ENCODE measurements at places on chromosomes 5 and 9.

DNA sequence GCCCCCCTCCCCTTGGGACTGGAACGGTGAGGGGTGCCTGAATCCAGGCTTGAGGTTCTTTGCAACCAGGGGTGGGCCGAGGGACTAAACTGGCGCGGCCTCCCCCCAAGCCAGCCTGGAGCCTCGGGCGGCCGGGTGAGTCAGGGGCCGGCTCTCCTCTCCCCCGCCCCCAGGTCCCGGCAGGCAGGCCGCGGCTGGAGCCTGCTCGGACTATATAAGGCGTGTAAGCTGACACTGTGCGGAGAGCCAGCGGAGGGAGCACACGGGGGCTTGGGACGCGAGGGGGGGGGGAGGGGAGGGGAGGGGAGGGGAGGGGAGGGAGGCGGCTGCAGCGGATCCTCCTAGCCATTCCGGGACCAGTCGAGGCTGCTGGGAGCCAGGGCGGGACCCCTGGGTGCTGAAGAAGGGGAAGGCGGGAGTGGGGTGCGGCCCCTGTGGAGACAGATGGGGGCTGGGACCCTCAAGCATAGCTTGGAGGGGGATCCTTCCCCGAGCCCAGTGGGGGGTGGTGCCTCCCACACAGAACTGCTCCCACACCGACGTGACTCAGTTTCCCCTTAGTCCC lies 595 bp downstream of the PDLIM7 start:
- DNase-seq, result no peak

DNA sequence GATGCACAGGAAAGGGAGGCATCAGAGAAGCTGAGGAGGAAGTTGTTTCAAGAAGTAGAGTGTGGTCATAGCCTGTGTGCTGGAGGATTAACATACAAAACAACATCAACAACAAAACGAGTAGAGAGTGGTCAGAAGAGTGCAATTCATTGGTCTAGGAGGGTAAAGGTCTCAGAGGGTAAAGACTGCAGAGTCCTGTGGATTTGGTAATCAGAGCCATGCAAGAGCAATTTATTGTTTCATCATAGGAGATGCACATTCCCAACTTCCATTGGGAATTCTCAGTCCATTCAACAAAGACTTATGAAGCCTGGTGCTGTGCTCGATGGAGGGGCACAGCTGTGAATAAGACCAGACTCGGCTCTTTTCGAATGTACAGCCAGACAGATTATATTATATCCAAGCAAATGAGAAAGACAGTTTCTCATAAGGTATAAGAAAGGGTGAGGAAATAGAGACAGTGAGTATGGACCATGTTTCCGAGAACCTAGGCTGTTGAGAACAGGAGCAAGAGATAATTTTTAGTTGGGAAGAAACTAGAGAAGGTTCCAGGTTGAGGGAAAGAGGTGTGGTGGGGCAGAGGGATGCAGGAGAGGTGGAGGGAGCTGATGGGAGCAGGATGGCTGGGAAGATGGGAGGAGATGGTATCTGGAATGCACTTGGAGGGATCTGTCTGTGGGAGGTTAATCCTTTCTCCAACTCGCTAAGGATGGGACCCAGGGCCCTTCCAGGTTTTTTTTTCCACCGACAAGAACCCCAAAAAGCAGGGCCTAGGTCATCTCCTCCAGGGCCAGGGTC lies 7.9 kb upstream of the MYORG start:
- no peak for DNase-seq

DNA sequence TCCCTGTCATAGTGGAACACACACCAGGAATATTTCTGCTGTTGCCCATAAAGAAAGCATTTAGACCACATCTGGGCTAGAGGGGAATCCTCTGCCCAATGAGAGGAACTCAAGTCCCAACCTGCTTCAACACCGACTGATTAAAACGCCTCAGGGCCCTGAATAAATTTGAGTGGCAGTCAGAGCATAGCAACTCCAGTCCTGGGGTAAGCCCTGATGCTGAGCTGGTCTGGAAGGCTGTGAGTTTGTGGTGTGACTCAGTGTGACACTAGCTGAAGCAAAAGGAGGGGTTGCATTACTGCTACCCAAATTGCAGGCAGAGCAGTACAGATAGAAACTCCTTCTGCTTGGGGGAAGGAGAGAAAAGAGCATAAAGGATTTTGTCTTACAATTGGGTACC lies 148.3 kb downstream of the PRDM9 start:
- no peak for DNase-seq

DNA sequence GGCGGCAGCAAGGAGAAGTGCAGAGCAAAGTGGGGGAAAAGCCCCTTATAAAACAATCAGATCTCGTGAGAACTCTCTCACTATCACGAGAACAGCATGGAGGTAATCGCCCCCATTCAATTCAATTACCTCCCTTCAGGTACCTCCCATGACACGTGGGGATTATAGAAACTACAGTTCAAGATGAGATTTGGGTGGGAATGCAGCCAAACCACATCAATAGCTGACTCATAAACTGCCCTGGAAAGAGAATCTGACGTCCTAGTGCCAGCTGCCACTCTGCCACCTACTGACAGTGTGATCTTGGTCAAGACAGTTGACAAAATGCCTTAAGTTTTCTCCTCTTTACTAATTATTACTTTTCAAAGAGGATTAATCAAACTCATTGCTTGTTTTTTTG lies 128.3 kb downstream of the GPBP1 start:
- peak; percentile 15 for DNase-seq

DNA sequence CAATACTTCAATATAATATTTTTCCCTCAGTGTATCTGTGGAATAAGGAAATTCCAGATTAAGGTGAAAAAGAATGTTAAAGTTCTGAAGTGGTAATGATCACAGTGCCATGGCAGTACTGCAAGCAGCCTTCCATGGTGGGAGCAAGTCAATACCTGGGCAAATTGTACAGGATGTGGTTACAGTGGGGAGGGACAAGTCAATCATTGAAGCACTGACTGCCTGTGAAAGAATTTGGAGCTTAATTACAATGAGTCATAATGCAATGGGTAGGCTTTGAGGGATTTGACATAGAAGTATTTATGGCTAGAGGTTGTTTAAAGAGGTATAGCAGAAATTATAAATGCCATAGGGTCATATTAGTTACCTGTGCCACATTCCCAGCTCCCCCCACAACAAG lies 786.5 kb upstream of the ACO1 start:
- no peak for DNase-seq

- no peak for DNase-seq
These were observed 423.6 kb downstream of the IRX1 start for GRCh38 chr5:4019009-4019769.

- no peak for DNase-seq
These were observed 80.7 kb downstream of the LMX1B start for GRCh38 chr9:126694206-126695081.

DNA sequence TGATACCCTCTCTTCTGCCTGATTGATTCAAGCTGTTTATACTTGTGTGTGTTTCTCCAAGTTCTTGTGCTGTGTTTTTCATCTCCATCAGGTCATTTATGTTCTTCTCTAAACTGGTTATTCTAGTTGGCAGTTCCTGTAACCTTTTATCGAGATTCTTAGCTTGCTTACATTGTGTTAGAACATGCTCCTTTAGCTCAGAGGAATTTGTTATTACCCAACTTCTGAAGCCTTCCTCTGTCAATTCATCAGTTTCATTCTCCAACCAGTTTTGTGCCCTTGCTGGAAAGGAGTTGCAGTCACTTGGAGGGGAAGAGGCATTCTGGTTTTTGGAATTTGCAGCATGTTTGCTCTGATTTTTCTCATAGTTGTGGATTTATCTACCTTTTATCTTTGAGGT lies 126.2 kb upstream of the FTMT start:
- DNase-seq, result no peak

GRCh38 chr9:38061326-38061977 lies 7.6 kb downstream of the SHB start:
- no peak for DNase-seq

DNA sequence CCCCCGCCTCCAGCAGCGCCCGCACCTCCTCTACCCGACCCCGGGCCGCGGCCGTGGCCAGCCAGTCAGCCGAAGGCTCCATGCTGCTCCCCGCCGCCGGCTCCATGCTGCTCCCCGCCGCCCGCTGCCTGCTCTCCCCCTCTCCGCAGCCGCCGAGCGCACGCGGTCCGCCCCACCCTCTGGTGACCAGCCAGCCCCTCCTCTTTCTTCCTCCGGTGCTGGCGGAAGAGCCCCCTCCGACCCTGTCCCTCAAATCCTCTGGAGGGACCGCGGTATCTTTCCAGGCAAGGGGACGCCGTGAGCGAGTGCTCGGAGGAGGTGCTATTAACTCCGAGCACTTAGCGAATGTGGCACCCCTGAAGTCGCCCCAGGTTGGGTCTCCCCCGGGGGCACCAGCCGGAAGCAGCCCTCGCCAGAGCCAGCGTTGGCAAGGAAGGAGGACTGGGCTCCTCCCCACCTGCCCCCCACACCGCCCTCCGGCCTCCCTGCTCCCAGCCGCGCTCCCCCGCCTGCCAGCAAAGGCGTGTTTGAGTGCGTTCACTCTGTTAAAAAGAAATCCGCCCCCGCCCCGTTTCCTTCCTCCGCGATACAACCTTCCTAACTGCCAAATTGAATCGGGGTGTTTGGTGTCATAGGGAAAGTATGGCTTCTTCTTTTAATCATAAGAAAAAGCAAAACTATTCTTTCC lies 19.3 kb downstream of the CDKN2A start:
- DNase-seq, result peak; percentile 53

GRCh38 chr5:117691081-117691870 lies 1116.7 kb upstream of the SEMA6A start:
- DNase-seq, result no peak

DNA sequence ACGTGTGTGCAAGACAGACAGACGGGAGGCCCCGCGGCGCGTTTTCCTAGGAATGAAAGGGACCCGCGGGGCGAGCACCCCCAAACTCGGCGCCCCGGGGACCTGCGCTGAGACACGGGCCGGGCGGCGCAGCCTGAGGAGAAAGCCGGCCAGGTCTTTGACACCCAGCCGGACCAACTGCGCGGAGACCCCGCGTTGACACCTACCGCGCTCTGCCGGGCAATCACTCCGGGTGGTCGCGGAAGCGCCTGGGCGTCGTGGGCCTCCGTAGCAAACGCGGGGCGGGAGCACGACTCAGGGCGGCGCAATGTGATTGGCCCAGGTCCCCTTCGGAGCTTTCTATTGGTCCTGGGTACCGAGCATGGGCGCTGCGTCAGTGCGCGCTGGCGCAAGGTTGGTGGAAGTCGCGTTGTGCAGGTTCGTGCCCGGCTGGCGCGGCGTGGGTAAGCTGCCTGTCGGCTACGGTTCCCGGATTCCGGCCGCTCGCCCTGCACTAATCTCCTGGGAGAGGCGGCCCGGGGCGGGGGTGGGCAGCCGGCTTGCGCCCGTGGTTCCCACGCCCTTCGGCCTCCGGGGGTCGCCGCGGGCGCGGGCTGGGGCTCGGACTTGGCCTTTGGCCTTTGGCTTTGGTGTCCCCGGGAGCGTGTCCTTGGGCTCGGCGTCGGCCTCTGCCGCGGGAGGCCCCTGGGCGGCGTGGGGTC lies at the start of the genes FASTKD3 and MTRR:
FASTKD3 (minus strand) TSS at position 259 of the 701 bp plus-strand sequence. CDS start 948 bp downstream, outside the sequence.
MTRR (plus strand) TSS at position 376 of the 701 bp plus-strand sequence. CDS start 1,647 bp downstream, outside the sequence.
- DNase-seq, result peak; percentile 89

DNA sequence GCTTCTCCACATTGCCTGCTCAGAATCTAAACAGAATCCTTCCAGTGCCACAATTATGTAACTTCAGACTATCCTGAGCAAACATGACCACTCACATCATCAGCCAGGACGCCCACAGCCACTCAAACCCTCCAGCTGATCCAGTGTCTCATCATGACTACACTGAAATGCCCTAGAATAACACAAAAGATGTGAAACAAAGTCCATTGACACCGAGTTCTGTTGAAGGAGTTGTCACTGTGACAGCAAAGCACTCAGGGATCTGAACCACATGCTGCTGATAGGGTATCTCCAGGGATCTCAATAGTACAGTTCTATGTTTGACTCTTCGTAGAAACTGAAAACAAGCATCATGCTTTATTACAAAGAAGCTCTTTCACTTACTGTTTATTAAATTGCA lies 150.2 kb downstream of the GABBR2 start:
- DNase-seq, result no peak

DNA sequence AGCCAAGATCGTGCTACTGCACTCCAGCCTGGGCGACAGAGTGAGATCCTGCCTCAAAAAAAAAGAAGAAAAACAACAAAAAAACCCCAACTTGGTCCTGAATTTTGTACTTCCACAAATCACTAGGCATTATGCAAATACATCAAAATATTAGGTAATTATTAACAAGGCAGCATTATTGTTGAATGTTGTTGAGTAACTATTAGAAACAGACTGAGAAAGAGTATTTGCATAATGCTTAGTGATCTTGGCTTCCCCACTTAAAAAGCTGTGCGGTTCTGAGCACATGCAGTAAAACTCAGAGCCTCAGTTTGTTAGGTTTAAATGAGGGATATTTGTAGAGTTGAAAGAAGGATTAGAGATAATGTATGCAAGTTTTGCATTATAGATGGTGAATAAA lies 64.2 kb downstream of the SCAMP1 start:
- no peak for DNase-seq

- no peak for DNase-seq
These were observed 6.1 kb downstream of the PTCD2 start for GRCh38 chr5:72326306-72326649.

DNA sequence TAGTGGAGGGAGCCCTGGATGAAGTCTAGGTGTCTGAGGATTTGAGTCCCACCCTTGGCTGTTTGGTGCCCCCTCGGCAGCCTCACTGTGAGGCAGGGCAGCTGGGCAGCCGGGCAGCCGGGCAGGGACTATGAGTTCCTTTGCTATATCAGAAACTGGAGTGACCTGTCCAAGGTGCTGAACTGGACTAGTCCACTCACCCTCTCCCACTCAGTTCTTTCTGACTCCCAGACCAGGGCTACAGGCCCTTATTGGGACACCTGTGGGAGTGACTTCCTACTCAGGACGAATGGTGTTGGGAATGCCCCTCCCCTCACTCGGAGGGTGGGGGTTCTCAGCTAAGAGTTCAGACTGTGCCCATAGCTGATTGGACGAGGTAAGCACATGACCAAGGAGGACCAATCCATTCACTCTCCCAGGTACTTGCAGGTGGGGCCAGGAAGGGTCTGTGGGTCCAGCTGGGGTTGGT lies 34.1 kb upstream of the RAPGEF1 start:
- DNase-seq, result no peak

GRCh38 chr5:145925353-145925752 lies 11.0 kb upstream of the SH3RF2 start:
- DNase-seq, result no peak

GRCh38 chr5:110638970-110639902 lies 87.2 kb downstream of the TMEM232 start:
- DNase-seq, result no peak

DNA sequence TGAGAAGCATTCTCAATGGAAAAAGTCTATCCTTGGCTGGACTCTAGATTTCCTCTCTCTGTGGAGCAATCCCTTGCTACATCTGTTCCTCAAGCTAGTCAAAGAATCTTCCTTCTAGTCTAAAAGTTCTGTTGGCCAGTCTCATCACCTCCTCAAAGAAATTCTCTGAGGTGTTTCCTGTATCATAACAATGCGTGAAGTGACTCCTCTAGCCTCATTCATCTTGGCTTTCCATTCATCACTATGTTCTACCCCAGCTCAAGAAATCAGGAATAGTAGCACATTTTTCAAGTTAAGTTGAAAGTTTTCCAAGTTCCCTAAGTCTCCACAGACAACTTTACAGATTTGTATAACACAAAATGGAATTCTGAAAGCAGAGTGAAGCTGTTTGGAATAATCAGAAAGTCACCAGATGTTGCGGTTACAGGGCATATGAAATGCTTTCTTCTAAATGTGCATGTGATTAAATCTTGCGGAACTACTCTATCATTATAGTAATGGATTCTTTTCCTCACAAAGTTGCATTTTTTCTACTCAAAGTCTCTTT lies 176.6 kb upstream of the FREM1 start:
- DNase-seq, result no peak
